Stimulated activated naive CD8-positive, alpha-beta T cell treated with anti-CD3 and anti-CD28 coated beads, Interleukin-15, Interleukin-2, amounts not matched to agents 100 U/mL and 50 U/mL, for 24 hours (primary cell): ENCODE measurements at places on chromosomes 5 and 9.
A peak's percentile ranks its signal among the peaks of the same experiment; 100 is the strongest.

DNA sequence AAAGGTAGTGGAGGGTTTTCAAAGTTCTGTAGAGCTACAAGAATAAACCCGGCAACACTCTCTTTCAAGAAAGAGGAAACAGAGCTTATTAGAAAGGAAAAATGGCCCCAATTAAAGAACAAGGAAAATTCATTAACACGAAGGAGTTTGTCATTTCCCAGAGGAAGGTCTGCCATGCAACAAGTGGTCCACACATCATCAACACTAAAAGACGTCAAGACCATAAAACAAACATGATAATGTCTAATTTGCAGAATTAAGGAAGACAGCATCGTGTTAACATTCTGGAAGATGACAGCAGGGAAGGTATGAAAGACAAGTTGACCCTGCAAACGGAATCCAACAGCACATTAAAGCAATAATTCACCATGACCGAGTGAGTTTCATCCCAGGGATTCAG, 28.6 kb upstream of the NRARP start:
- DNase-seq = no peak

DNA sequence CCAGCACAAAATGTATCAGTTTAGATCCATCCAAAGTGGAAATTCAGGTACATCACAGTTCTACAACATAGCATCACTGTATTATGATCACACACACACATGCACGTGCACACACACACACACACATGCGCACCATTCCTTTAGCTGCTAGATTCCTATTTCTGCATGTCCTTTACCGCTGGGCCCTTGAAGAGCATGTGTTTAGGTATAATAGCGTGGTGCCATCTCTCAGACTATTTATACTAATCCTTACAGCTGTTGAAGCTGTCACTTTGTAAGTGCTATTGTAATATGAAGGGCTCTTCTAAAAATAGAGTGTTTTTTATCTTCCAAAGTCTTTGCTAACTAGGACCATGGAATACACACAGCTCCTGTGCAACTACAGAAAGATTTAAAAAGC, 308.8 kb upstream of the TRPC7 start:
- DNase-seq = no peak

GRCh38 chr9:114304416-114305188, 18.3 kb upstream of the ORM1 start:
- no peak for DNase-seq

DNA sequence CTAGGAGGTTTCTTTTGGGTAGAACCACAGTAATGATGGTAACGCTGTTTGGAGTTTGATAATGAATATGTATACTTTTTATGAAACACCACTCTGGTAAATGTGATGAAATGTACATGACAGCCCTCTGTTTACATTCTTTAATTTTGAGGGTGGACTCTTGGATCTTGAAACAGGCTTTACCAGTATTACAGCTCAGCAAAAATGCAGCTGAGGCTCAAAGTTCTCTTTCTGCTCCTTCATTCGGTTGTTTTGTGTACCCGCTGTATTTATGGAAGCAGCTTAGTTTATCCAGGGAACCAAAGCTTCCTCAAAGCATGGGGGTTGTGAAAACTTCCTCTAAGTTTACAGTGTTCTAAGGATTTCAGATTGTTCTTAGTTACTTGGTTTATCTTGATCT, 11.1 kb downstream of the GAPVD1 start:
- DNase-seq = no peak

DNA sequence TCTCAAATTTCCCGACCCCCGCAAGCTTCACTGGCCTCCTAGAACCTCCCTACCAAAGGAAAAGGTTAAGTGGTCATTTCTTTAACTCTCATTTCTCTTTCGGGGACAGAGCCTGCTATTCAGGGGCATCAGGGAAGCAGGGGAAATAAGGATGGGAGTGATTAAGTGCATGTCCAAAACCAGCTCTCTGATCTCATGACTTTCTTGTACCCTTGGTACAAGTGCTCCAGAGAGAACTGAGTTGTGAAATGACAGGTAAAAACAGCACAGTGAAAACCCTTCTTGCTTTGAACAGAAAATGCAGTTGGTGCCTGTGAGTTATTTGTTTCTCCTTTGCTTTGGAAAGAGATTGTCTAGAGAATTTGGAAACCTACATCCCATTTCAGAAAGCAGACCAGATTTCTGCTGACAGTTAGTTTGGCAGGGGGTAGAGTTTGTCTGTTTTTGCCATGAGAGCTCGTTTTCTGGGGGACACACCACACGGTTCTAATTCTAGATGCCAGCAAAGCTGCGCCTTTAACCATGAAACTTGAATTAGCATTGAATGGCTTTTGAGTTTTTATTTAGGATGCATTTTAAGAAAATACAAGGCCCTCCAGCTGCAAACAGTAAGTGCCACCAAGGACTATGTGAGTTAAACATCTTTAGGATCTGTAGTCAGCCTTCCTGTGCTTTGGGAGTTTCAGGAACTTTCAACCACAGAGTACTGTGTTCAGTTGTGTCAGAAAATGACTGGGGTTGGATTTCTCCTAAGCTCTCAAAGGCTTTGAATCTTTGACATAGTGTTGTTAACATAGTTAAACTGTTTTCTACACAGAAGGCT, 161.7 kb upstream of the LHFPL2 start:
- no peak for DNase-seq

GRCh38 chr9:4021621-4022213, 278.2 kb downstream of the GLIS3 start:
- DNase-seq = no peak

- no peak for DNase-seq
These were observed 16.7 kb downstream of the ADAMTS19 start for GRCh38 chr5:129476751-129477150.

DNA sequence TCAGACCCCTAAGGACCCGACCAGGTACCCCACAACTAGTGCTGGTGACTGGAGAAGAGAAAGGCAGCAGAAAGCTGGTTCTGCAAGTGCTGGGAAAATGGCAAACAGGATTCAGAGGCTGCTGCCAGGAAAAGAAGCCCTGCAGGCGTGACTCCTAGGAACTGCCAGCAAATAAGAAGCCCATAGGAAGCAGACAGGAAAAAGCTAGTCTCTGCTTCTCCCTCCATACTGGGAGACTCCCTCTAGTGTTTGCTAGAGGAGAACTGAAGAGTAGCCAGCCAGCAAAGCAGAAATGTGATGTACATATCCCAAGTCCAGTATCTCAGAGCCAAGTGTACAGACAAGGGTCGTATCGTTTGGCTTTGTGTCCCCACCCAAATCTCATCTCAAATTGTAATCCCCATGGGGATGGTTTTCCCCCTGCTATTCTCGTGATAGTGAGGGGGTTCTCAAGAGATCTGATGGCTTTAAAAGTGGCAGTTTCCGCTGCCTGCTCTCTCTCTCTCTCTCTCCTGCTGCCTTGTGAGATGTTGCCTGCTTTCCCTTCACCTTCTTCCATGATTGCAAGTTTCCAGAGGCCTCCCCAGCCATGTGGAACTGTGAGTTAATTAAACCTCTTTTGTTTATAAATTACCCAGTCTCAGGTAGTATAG, 38.1 kb upstream of the TUSC1 start:
- no peak for DNase-seq

DNA sequence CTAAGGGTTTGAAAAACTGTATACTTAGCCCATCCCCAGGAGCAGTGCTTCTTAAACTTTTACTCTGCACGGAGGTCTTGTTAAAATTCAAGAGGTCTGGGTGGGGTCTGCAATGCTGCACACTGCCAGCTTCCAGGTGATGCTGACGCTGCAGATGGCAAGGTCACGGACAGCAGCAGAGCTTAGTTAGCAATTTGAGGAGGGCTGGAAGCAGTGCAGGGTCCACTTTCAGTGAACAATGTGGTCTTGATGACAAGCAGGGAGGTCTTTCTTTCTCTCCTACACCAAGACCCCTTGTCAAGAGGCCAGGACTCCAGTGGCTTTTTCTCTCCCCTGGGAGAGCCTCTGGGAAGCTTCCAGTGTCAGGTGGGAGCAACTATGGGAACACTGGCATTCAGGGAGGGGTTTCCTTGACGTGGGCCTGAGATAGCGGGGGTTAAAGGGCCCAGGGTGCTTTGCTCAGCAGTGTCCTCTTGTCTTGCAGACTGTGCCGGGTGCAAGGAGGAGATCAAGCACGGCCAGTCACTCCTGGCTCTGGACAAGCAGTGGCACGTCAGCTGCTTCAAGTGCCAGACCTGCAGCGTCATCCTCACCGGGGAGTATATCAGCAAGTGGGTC, 65.0 kb upstream of the AFAP1L1 start:
- DNase-seq = no peak

DNA sequence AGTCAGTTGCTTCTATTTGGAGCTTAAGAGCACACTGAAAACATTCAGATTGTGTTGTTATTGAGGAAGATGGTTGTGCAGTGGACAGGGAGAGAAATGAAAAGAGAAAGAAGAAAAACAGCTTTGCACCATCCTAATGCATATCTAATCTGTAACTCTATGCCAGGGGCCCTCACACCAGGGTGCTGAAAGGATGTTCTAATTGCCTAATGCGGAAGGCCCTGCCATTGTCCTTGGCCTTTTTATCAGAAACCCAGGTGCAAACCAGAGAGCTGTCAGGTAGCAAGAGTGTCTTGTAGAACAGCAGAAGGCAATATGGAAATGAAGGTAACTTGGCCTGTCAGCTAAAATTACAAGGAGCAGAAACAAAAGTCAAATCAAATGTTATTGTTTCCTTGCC, 384.5 kb upstream of the PIK3R1 start:
- no peak for DNase-seq

DNA sequence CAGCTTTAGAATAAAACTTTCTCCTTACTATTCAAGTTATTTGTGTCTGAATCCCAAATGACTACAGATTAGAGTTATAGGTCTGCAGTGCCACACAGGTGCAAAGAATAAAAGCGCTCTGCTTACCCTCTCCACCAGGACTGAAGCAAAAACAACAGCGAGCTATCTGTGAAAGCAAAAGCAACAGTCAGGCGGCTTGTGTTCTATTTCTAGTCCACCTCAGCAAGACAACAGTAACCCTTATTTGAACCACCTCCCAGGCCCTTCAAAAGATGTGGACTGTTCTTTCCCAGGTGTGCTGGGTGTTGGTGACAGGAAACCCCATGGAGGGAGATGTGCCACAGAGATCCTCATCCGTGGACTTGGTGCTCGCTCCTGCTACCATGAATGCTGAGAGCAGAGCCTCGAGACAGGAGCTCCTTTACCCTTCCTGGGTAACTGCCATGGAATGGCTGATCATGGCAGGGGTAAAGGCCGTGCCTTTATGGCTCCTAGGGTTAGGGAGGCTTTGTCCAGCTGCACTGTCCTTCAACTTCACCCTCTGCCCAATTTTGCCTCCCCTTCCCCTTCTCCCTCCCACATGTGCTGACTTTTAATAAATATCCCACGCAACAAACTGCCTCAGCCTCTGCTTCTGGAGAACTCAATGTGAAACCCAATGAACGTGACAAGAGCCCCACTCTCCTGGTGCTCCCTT, 108.6 kb downstream of the SERINC5 start:
- DNase-seq = no peak

DNA sequence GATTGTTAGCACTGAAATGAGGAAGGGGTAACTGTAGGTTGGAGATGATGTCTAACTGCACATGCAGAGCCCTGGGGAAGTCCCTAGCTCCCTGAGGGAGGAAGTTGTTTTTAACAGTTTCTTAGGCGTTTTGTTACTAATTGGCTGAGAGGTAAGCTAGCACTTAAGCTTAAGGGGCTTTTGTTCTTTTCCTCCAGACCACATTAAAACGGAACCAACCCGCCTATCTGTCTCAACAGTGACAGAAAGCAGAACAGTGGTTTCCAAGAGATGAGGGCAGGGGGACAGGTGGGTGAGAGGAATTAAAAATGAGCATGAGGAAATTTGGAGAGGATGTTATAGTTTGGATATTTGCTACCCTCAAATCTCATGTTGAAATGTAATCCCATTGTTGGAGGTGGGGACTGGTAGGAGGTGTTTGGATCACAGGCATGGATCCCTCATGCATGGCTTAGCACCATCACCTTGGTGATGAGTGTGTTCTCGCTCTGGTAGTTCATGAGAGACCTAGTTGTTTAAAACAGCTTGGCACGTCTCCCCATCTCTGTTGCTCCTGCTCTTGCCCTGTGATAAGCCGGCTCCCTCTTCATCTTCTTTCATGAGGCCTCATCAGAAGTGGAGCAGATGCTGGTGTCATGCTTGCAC, 38.9 kb downstream of the LYRM7 start:
- peak; percentile 57 for DNase-seq

DNA sequence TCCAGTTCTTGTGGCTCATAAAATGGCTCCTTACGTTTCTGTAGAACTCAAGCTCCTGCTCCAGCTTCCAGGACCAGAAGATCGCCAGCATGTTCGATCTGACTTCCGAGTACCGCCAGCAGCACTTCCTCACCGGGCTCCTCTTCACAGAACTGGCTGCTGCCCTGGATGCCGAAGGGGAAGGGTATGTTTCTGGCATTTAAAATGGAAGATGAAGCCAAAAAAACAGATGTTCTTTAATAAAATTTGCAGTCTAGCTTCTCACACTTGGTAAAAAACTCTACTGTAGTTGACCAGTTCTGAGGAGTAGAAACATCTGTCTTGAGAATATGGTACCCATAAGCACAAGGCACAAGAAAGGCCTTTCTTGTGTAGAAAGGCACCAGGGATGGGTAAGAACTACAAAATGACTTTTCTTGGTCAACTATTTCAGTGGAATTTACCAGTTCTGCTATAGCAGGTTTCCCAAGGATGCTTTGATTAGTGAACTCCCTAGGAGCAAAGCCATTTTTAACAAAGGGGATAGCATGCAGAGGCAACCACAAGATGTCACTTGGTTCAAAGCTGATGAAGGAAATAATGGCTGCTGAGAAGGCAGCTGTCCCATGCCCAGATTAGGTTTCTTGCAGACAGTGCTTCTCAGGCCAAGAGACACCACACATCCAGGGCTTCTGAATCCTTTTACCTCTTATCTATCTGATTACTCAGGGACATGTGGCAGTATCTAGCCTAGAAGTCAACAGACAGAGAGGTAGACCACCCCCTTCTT, 192.4 kb downstream of the DOCK8 start:
- no peak for DNase-seq

- DNase-seq = no peak
These were observed 106.5 kb upstream of the DMRT1 start for GRCh38 chr9:734831-735511.

GRCh38 chr5:51242456-51242855, 140.8 kb upstream of the ISL1 start:
- no peak for DNase-seq

DNA sequence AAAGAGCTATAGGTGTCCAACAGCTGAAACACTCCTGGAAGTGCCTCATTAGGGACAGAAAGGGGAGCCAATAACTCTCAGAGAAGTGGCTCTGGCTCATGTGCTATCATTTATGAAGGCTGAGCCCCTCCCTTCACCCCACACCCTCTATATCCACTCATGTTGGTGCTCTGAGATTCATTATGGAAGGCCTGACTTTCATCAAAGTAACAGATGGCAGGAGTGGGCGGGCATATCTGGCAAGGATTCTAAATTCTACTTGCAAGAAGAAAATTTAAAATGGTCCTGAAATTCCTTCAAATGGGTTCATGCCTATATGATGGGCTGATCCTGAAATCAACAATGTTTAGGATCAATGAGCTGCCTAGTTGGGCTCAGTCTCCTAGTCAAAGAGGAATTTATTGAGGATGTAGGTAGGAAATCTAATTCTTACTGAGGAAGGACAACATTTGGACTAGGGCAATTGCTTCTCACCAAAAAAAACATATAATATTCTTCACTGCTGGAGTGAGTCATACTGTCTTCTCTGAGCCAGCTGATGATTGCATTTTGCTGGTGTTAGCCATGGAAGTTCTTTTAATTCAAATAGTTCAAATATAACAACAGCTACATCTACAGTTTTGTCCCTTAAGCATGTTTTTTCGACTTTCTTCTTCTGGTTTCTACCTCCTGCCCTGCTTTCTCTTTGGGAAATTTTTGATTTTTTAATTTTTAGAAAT, 23.5 kb downstream of the NMRK1 start:
- DNase-seq = no peak
